Stimulated activated CD4-positive, alpha-beta T cell treated with anti-CD3 and anti-CD28 coated beads, Interleukin-4, amount 100 ng/mL, for 48 hours (primary cell): ENCODE measurements at places on chromosomes 5 and 9.

- DNase-seq: no peak
These were observed 3.4 kb downstream of the NPM1 start for GRCh38 chr5:171390883-171391677.

DNA sequence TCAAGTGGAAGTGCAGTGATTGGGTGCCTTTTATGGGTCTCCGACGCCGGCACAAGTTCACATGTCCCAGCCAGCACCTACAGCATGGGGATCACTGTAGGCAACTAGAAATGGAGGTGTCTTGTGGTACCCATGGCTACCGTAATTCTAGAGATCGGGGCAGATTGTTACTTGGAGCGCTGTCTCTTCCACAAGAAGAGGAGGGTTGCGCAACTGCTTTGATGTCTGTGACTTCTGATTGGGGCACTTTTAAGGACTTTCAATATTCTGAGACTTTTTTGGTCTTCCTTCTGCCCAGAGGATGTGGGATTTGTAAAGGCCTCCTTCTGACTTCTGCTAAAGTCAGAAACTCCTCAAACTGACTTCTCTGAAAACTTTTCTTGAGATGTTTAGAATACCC, 41.9 kb downstream of the GLRX start:
- no peak for DNase-seq

DNA sequence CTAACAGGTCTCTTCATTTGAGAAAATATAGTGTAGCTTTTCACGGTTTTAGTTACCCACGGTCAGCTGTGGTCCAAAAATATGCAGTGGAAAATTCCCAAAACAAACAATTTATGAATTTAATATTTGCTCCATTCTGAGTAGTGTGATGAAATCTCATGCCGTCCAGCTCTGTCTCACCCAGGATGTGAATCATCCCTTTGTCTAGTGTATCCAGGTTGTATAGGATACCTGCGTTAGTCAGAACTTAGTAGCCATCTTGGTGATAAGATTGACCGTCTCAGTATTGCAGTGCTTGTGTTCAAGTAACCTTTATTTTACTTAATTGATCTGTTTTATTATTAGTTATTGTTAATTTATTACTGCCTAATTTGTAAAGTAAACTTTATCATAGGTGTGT, 41.1 kb downstream of the NDUFS4 start:
- no peak for DNase-seq

GRCh38 chr9:93422977-93423616, 28.4 kb upstream of the FAM120A start:
- no peak for DNase-seq

DNA sequence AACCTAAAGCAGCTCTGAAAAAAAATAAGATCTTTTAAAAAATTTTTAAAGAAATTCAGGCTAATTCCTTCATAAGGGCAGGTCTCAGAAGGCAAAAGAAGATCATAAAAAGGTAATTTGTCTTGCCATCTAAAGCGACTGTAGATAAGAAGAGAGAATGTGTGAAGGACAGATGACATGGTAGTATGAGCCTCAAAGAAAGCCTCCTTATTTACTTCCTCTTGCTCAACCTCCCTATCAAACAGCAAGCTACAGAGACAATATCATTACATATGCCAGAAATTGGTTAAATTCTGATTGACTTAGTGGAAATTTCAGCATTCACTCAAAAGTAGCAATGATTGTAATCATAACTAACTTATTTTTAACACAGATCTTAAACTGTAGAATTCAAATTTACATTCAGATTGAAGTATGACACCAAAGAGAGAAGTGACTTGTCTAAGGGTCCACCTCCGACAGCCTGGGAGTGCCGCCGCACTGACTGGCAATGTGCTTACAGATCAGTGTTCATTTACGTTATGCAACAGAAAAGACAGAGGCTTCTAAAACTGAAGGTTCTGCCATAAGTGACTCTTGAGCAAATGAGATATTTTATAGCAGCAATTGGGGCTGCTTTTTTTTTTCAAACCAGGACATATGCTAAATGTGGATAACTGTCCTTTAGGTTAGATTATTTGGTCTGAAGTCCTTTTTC, 132.0 kb downstream of the CEMIP2 start:
- no peak for DNase-seq

DNA sequence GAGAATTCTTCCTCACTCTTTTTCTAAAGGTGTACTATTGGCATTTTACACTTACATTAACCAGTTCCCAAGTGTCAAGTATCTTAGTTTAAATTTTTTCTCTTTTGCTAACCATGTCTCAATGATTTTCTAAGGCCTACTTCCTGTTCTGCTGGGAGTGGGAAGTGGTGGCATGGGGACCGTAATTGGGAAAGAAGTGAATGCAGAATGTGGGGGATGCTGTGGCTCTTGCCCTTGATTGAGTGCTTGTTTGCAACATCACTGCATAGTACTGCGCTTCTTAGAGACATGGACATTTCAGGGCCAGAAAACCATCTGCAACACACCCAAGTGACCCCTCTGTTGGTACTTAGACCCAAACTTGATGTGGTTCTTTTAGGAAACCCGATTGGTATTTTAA, 32.8 kb downstream of the MRRF start:
- DNase-seq: no peak
